ENCODE measurements at places on chromosomes 13 and 19.

- DNase-seq, result peak; percentile 52
Observed at GRCh38 chr19:50679177-50680125, 30.2 kb downstream of the C19orf81 start.

- peak; percentile 46 for DNase-seq
Observed at GRCh38 chr13:49020940-49021553, 45.3 kb downstream of the FNDC3A start.

- no peak for DNase-seq
Observed at GRCh38 chr19:39156326-39157230, 31.0 kb downstream of the PAK4 start.

- DNase-seq, result no peak
Observed at GRCh38 chr13:46881621-46882020, 15.2 kb downstream of the HTR2A start.

DNA sequence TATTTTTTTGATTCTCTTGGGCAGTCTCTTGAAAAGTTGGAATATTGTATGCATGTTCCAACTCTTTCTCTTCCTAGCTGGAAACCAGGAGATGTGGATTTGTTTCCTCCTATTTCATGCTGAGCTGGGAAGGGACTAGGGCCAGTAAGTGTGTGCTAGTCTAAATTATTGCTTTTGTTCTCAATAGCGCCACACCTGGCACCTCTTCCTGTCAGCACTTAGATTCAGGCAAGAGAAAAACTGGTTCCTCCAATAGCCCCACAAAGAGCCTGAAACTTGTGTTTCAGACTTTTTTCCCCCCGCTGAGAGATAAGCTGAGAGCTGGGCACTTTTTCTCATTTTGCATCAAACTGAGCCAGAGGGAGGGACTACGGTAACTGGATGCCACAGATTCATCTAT lies 353.4 kb downstream of the OLFM4 start:
- no peak for DNase-seq

DNA sequence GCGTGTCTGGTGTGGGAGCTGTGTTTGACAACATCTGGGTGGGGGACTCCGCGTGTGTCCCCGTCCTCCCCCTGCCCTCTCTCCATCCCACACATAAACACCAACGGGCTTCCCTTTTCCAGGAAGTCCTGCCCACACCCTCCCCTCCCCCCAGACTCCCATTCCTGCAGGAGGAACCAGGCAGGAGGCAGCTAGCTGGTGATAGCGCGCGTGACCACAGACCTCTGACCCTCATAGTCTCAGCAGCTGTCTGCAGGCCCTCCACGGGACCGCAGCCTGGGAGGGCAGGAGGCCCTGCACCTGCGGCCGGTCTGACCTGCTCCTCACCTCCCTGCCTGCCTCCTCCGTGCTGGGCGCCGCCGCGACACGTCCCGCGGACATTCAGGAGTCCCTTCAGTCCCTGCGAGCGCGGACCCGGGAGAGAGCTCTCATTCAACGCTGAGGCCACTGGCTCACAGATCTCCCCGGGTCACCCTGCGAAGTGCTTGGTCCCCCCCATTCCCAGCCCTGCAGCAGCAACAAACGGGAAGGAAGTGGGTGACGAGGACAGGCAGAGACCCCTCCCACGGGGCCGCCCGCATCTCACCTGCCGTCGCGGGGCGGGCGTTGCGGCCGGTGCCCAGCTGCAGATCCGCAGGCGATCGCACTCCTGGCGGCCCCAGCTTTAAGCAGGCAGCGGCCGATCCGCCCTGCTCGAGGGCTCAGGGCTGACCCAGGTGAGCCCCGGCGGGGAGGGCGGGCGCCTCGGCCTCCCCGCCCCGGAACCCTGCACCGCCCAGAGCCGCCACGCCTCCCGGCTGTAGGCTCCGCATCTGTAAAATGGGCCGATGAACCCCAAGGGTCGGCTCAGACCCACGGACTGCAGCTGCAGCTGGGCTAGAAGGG lies 1.1 kb upstream of the ACP5 start:
- DNase-seq, result peak; percentile 9

DNA sequence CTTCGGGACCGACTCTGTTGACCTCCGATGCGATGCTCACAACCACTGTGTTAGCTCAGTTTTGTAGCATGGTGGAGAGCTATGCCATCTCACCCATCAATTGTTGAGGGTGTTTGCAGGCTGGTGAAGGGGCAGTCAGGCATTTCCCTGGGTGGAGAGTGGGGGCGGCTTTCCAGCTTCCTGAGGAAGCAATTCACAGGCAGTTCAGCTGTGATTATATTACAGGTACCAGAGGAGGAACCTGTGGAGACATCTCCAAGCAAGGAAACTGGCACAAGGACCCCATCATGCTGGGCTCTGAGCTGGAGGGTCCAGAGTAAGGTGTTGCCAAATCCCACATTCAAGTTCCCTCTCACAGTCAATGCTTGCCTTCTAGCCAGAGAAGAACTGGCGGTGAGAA lies 166.0 kb upstream of the ZNF536 start:
- no peak for DNase-seq

- no peak for DNase-seq
Observed at GRCh38 chr13:99366075-99366987, 59.1 kb upstream of the GPR183 start.

DNA sequence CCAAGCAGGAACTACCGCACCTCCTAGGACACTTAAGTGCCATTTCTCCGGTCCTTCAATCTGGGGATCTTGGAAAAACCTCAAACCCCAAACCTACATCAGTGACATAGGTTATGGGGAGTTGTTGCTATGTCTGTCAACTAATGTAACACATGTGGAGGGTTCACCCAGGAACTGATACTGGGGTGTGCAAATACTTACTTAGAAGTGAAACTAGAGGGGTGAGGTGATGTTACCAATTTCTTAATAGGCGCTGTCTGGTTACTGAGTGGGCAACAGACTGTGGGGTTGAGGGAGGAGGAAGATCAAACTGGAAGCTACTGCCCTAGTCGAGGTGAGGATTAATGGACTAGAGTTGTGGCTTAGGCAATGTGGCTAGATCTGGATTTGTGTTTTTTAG lies 1.9 kb downstream of the ZNF586 start:
- no peak for DNase-seq

- peak; percentile 75 for DNase-seq
Observed at GRCh38 chr13:97344265-97345175, 89.4 kb upstream of the RAP2A start.

DNA sequence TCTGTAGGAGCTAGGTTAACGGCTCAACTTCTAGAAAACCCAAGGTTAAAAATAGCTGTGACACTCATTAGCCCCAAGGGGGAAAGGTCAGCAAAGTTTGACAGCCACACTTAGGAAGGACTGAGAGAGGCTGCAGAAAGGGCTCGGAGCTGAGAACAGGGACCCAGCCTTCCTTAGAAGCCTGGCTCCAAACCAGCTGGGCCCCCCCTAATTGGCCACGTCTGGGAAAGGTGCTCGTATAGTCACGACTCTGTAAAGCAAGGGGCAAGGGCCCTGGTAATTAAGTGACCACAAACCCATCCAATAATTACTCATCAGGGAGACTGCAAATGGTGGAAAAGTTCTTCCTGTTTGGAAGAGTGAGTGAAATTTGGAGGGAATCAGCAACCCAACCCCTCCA lies 90.5 kb downstream of the RNASEH2B start:
- no peak for DNase-seq

DNA sequence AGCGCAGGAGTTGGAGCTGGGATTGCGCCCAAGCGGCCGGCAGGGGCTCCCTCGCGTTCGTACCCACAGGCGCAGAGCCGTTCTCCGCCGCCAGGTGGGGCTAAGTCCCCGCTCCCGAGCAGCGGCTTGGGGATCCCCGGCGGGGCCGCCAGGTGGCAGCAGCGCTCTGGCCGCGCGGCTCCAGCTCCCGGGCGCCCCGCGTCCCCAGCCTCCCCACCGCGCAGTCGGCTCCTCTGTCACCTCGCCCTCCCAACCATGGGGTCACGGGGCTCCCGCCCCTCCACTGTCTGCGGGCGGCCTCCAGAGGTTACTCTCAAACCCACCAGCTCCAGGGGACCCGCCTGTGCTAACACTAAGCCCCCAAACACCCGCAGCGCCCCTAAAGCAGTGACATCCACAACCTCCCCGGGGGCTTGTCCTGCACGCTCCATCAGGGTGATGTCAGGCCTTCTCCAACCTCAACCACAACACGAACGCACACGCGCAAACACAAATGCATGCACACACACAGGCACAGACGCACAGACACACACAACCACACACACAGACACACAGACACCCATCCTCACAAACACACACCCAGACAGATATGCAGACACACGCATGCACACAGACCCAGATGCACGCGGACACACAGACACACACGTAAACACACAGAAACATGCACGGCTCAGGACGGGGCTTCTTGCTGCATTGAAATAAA lies 18.4 kb upstream of the KCTD15 start:
- peak; percentile 49 for DNase-seq

DNA sequence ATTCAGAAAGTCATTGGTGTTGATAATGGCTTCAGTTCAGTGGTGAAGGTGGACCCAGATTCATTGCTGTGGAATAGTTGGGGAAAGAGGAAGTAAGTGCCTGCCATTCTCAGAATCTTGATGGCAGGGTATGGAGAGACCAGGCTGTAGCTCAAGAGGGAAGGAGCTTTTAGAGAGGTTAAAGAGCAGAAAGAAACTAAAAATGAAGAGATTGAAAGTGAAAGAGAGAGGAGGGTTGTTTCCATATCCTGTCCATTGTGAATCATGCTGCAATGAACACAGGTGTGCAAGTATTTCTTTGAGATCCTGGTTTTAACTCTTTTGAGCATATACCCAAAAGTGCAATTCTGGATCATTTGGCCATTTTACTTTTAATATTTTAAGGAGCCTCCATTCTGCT lies 12.5 kb downstream of the GJB6 start:
- DNase-seq, result no peak

- DNase-seq, result no peak
Observed at GRCh38 chr19:34237939-34238338, 16.4 kb upstream of the GARRE1 start.

- no peak for DNase-seq
Observed at GRCh38 chr13:92805766-92806165, 420.8 kb upstream of the GPC6 start.

DNA sequence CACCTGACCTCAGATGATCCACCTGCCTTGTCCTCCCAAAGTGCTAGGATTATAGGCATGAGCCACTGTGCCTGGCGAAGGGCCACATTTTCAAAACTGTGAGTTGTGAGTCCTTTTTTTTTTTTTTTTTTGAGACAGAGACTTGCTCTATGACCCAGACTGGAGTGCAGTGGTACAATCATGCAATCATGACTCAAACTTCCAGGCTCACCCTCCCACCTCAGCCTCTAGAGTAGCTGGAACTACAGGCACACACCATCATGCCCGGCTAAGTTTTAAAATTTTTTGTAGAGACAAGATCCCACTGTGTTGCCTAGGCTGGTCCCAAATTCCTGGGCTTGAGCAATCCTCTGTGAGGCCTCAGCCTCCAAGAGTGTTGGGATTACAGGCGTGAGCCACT lies 3.8 kb upstream of the MYPOP start:
- peak; percentile 31 for DNase-seq

GRCh38 chr19:14059652-14060155 lies 2.2 kb downstream of the PALM3 start:
- no peak for DNase-seq

GRCh38 chr19:30659638-30660037 lies 287.5 kb downstream of the ZNF536 start:
- DNase-seq, result no peak

GRCh38 chr13:43150369-43151207 lies 127.2 kb downstream of the DNAJC15 start:
- DNase-seq, result no peak

- DNase-seq, result no peak
Observed at GRCh38 chr13:45384474-45385174, 33.5 kb downstream of the SLC25A30 start.

DNA sequence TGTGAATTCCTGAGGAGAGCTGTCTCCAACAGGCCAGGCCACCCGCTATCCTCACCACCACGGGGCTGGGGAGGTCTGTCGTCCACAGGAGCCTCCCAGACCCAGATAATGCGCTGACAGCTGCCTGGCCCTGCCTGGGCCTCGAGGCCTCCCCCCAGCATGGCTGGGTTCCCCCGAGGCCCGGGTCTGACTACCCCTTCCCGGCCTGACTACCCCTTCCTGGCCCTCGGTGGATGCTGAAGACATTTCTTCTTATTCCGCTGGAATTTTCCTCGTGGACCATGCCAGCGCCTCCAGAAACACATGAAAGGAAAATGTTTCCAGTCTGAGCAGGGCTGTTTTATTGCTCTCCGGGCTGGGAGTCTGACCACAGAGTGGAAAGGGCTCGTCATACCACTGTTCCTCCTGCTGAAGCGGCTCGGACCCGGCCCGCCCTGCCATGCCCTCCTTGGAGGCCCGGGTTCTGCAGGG lies 16.8 kb upstream of the COMP start:
- no peak for DNase-seq
